Osteoblast (primary cell): ENCODE measurements at places on chromosomes 2 and 18. TPM values are rescaled to one million over a fixed set of nuclear protein-coding genes. Genes with fewer than 3 reads are reported as not detected.

DNA sequence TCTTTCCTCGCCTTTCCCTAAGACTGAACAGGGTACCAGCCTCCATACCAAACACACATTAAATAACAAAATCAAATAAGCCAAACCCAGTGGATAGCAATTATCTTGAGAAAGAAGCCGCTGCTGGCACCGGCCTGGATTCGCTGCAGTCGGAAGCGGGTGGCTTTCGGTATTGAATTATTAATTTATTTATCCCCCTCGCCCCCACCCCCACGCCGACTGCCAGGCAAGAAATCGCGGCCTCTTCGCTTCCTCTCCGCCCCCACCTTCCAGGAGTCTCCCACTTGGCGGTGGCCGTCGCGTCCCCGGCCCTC lies 370 bp upstream of the ZNF804A start:
- no peak for DNase-seq
- H3K36me3 ChIP-seq = no peaks in the 10 kb centered on the region
- peak overlapping the region; percentile 77 for H3K4me3 ChIP-seq
- H3K27ac ChIP-seq = peak overlapping the region; percentile 12

- no peaks in the 10 kb centered on the region for H3K27me3 ChIP-seq
- no peak for DNase-seq
Observed at GRCh38 chr18:9787036-9787435, 78.9 kb downstream of the RAB31 start.

DNA sequence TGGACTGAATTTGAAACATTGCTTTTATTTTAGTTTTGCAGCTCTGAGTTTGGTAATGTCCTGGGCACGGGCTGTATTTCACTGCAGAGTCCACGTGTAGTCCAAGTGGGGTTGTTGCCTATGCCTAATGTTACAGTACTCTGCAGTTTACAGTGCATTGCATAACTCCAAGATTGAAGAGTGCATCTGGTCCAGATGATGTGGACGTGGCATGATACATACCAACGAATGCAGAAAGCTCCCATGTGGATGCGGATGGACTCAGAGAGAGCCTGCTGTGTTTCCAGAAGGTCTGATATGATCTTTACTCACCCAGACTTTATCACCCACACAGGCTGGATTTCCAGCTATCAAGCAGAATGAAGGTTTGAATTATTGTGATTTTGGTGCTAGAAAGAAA lies 44.4 kb upstream of the CCDC68 start:
- H3K4me3 ChIP-seq = no peak overlapping the region
- H3K36me3 ChIP-seq = no peaks in the 10 kb centered on the region
- H3K4me1 ChIP-seq = no peaks in the 10 kb centered on the region
- no peak overlapping the region for H3K27ac ChIP-seq
- no peak for DNase-seq

PDE11A gene
- total RNA-seq = under 0.01 and 0.36 TPM in 2 replicates

ASB18 gene
- under 0.01 TPM in 1 of 2 replicates, not detected in the other for total RNA-seq

- H3K4me3 ChIP-seq = no peak overlapping the region
- H3K27ac ChIP-seq = peak overlapping the region; percentile 35
- H3K4me1 ChIP-seq = peaks cover 41% of the 10 kb centered on the region
- no peaks in the 10 kb centered on the region for H3K27me3 ChIP-seq
Observed at GRCh38 chr2:102109016-102109415, 33.5 kb upstream of the IL1R1 start.

- H3K27ac ChIP-seq = peak overlapping the region; percentile 82
- peak; percentile 74 for DNase-seq
- H3K36me3 ChIP-seq = peaks cover 10% of the 10 kb centered on the region
- H3K27me3 ChIP-seq = no peaks in the 10 kb centered on the region
Observed at GRCh38 chr18:9612215-9612830, 2.0 kb downstream of the PPP4R1 start.

SLC35F6 gene
- 82.8 and 83.6 TPM in 2 replicates for total RNA-seq

SPC25 gene
- 0.88 and 1.1 TPM in 2 replicates for total RNA-seq

DNA sequence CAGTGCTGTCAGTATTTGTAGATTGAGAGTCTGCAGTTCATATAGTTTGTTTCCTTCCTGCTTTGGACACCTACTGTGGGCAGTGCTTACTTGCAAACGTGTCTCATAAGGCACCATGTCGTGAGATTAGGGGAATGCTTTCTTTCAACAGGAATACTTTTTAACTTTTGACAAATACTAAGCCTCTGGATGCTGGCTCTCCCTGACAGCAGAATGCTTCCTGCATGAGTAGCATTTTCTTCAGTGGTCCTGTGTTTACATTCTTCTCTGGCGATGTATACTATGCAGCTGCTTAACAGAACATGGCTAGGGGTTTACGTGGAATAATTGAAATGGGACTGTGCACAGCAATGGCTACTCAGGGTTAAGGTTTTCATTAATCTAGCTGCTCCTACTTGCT lies 807.5 kb downstream of the MBD2 start:
- no peaks in the 10 kb centered on the region for H3K27me3 ChIP-seq
- H3K4me3 ChIP-seq = no peak overlapping the region
- H3K4me1 ChIP-seq = no peaks in the 10 kb centered on the region
- no peaks in the 10 kb centered on the region for H3K36me3 ChIP-seq
- H3K27ac ChIP-seq = no peak overlapping the region
- DNase-seq = no peak

DNA sequence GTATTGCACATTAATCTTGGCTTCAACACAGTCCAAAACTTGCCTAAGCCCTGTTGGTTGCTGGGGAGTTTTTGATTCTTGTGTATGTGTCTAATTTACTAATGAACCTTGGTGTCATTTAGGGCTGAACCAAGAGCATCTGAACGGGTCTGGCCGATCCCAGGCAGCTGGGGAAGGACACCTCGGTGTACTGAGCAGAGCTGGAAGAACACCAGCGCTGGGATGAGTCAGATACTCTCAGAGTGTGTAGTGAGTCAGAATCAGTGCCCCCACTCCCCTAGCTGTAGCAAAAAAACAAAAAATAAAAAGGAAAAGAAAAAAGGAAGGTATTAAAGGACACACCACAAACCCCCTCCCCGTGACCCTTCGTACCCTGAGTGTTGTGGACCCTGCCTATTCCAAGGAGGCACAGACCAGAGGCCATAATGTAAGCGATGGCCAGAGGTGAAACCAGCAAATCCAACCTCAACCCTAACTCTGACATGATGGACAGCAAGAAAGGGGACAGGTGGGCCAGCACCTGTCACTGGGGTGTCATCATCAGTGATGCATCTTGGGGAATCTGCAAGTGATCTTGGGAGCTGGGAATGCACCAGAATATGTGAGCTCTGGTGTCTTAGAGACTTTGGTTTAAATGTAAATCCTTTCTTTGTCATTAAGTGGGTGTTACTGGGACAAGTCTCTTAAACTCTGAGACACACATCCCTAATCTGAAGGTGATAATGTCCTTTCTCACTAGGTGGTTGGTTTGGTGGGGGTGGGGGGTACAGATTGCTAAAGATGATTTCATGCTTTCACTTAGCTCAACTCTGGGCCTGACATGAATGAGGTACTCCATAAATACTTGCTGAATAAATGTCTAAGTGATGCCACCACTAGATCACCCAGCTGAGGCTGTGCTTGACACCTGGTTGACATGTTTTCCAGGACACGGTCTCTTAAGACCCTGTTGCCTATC lies 34.2 kb upstream of the NCOA1 start:
- H3K27ac ChIP-seq = no peak overlapping the region
- no peaks in the 10 kb centered on the region for H3K36me3 ChIP-seq
- no peak overlapping the region for H3K4me3 ChIP-seq
- peak; percentile 90 for DNase-seq
